B cell (primary cell): ENCODE measurements at places on chromosomes 7 and 10. TPM values are rescaled to one million over a fixed set of nuclear protein-coding genes. Genes with fewer than 3 reads are reported as not detected.

The NANOS1 gene
- total RNA-seq, result 0.24 and 0.69 TPM in 2 replicates

The HOXA13 gene
- total RNA-seq, result not detected in 2 replicates

The EPHA1 gene
- total RNA-seq, result 0.12 and 0.49 TPM in 2 replicates

The CAMK1D gene
- total RNA-seq, result 69.7 and 77.3 TPM in 2 replicates

The KCP gene
- 3.8 and 3.9 TPM in 2 replicates for total RNA-seq

DNA sequence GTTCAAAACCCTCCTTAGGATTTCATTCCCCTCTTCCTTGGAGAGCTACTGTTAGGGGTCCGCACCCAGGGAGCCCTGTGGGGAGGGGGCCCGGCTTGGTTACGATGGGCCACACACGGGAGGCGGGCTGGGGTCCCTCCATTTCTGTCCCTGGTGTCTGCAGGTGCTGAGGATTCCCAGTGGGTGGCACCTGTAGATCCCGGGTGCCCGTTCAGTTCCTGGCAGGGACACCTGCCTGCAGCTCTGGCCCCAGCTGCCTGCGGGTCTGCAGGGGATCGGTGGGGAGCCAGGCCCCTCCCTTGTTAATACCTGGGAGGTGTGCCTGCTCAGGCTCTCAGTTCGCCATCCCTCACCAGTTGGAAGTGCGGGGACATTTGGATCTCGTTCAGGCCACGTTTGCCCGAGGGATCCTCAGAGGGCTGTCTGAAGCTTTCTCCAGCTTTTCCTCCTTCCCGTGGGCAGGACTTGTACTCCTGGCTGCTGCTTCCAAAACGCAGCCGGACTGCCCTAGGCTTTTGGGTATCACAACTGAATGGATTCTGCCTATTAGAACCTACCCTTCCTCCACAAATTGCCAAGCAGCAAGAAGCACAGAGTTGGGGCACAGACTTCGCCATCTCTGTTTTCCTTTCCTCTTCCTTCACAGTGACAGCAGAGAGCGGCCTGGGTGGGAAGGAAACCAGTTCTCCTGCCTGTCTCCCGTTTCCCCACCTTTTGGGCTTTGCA is 22.3 kb upstream of the IL15RA start:
- no peak for DNase-seq

DNA sequence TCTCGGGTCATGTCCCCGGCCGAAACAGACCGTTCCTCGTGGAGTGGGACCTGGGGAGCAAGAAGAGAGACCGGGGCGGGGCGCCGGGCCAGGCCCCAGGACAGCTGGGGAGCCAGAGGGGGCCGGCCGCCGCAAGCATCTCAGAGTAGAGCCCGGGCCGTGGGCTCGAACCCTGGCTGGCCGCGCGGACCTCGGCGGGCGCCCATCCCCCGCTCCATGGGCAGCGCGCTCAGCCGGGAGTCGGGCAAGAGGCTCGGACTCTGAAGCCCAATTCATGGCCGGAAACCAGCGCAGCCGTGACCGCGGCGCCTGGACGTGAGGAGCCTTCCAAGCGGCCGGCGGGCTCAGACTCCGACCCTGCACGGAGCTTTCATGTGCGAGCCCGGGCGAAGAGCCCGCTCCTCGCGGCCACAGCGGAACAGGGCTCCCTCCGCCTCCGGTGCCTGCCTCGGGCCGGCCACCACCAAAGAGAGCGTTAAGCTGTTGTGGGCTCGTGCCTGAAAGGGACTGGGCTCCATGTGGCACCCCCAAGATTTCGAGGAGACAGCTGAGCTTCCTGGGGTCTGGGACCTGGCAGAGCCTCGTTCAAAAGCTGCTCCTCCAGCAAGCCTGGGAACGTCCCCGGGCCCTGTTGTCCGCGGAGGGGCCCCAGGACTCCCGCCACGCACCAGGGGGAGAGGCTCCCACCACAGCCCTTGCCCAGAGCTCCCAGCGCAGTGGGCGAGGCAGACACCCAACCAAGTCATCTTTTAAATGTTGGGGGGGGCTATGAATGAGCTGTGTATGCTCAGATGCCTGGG is 757 bp upstream of the GRID1 start:
- DNase-seq, result no peak

- DNase-seq, result peak; percentile 78
Measured at GRCh38 chr10:45470098-45471012, 96.3 kb downstream of the ALOX5 start.

- DNase-seq, result no peak
Measured at GRCh38 chr7:95794917-95795515, 22.7 kb downstream of the DYNC1I1 start.

GRCh38 chr7:116307253-116307652 is 96.9 kb downstream of the TES start:
- DNase-seq, result no peak

DNA sequence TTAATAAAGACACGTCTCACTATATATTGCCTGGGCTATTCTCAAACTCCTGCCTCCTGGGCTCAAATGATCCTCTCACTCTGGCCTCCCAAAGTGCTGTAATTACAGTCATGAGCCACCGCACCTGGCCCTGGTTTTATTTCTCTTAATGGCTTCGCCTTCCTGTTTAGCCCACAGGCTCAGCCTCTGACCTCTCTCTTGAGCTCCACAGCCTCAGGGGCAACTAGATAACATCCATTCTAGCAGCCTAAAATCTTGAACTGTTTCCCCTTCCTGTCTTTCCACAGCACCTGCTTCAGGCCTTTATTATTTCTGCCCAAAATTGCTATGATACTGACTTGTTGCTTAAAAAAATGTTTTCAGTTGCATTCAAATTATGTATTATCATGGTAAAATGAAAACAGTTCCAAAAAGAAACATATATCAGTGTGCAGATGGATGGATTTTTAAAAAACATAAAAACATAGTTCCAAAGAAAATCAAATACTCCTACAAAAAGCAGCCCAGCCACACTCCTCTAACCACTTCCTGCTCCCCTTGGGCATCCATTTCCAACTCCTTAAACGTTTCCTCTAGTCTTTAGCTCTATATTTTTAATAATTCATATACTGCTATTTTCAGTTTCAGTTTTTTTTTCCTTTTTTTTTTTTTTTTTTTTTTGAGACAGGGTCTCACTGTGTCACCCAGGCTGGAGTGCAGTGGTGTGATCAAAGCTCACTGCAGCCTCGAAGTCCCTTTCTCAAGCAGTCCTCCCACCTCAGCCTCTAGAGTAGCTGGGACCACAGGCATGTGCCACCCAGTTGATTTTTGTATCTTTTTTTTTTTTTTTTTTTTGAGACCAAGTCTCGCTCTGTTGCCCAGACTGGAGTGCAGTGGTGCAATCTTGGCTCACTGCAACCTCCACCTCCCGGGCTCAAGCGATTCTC is 5.1 kb upstream of the BAZ1B start:
- DNase-seq, result no peak

GRCh38 chr10:28661035-28661434 is 16.3 kb upstream of the BAMBI start:
- no peak for DNase-seq

DNA sequence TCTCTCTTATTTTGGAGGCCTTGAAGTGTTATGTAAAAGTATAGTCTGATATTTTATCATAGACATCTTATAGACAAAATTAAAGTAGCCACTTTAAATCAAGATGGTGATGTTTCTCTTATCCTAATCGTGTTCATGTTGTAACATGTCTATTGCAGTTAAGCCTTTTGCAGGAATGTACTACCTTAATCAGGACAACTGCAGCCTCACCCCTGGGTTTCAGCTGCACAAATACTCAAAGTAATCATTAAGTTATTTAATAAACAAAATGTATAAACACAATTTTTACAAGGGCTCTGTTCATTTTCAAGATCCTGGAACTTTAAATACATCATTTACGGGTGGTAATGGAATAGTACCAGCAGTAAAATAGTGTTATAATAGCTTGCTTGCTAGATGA is 14.4 kb upstream of the KIF5B start:
- DNase-seq, result no peak

DNA sequence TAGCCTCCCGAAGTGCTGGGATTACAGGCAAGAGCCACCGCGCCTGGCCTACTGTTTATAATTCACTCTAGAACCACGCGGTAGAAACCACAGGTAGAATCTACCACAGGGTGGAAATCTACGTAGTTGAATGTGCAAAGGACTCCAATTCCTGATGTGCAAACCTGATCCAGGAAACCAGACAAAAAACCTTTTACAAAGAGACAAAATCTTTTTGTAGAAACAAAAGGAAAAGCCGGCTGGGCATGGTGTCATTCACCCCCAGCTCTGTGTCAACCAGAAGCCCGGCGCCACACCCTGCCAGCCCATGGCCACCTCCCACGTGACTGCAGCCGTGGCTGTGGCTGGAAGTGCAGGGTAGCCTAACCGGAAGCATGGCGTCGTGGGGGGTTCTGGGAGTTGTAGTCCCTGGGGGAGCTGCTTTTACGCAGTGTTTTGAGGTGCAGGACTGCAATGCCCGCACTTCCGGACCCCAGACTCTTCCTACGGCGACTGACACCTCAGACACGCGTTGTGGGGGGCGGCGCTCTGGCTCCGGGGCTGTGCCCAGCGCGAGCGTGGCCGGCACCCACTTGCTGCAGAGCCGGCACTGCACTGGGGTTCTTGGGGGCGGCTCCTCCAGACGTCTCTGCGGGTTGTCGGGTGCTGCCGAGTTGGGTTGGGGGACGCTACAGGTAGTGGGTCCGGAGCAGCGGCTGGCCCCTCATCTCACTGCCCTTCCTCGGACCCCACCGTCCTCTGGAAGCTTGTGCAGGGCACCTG is 41.5 kb upstream of the RNF216 start:
- DNase-seq, result peak; percentile 95

DNA sequence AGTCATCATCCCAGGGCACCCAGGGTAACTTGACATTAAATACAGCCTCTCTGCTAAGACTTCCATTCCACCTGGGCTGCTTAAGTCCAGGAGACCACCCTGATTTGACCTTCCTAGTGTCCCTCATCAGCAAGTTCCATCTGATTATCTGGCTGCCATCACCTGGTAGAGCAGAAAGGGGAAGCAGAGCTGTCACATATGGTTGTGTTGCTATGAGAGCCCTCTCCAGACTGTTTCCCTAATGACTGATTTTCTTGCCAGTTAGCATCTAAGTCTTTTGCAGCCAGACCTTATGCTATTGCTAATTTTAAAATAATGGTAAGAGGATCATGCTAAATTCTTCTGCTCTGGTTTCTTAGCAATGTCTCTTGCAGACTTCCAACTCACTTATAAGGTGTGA is 38.7 kb downstream of the KCNH2 start:
- DNase-seq, result no peak
